ENCODE measurements at places on chromosomes 16 and 17.

DNA sequence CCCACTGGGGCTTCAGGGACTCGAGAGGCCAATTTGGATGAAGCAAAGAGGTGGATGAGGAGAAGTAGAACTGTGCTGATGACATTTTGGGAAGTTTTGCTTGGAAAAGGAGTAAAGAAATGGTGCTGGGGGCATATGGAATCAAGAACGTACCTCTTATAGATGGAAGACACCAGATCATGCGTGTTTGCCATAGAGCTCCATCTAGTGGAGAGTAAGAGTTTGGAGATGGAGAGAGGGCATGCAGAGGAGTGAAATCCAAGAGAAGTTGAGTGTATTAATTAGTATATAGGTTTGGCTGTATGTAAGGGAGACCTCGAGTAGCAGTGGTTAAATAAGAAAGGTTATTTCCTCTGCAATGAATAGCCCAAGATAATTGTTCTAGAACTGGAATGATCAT is 56.0 kb downstream of the SHISA6 start:
- DNase-seq: no peak

- no peak for DNase-seq
These were observed 66.6 kb downstream of the SIAH1 start for GRCh38 chr16:48318630-48319029.

DNA sequence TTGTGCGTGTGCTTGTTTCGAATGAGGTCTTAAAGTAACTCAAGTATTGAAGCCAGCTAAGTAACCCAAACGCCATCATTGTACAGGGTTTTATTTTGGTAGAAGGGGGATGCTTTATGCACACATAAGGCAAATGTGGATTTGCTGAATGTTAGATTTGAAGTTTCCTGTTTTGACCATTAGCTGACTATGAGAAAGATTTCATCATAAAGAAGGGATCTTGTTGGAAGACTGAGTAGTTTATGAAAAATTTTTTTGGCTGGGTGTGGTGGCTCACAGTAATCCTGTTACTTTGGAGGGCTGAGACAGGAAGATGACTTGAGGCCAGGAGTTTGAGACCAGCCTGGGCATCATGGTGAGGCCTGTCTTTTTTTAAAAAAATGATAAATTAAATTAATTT is 10.0 kb upstream of the ZFP3 start:
- DNase-seq: no peak

DNA sequence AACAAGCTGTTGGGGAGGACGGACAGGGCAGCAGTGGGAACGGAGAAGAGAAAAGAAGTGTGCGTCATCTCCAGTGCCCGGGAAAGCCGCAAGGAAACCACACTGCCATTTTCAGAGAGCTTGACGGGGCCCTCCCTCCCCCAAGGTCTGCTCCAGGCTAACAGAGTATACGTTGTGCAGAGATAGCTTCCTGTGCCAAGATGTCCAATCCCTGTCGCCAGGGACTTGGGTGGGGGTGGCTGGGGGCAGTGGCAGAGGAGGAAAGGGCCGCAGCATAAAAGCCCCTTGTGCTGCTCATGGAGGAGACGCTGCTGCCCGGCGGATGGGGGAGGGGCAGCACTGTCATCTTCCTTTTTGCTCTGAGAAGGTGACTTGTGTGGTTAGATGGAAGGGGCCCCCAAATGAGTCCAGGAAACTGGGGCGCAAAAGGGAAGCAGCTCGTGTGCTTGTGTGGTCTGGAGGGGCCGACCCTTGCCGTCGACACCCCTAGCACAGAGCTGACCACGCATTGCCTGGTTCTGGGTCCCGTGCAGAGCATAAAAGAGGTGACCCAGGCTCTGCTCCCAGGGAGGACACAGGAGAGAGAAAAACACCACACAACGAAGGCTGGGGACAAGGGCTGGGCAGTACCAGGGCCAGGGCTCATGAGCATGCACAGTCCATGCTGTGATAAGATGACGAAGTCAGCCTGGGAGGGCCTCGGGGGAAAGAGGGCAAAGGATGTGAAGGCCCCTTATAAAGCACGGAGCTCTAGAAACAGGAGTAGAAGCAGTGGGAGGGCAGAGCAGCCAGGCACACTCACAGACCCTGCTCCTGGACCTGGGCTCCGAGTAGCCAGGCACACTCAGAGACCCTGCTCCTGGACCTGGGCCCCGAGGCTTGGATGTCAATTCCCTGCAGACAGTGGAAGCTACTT is 372.7 kb downstream of the SLC39A11 start:
- DNase-seq: no peak

- DNase-seq: no peak
These were observed 33.9 kb downstream of the CREBBP start for GRCh38 chr16:3846595-3847091.

- DNase-seq: no peak
These were observed 7.1 kb downstream of the NXPH3 start for GRCh38 chr17:49582789-49583188.

GRCh38 chr17:29051194-29051593 is 8.3 kb downstream of the PIPOX start:
- no peak for DNase-seq

DNA sequence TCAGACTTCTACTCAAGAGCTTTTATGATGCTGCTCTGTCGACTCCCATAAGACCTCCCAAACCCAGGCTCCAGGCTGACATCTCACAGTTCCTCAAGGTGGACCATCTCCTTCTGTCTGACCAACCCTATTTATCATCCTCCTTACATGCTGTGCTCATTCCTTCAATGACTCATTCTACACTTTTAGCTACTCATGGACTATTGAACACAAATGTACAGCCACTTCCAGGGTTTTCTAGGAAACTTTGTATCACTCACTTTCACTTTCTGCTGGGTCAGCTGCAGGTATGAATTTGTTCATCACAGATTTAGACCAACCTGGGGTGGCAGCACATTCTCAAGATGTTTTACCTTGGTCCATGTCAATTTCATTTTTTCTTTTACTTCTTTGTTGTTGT is 162.4 kb upstream of the FAM20A start:
- no peak for DNase-seq

Measured in cortex of kidney (tissue), 1 donor.